Dorsolateral prefrontal cortex (tissue), 122 donors: ENCODE measurements at places on chromosomes 16 and 17.

DNA sequence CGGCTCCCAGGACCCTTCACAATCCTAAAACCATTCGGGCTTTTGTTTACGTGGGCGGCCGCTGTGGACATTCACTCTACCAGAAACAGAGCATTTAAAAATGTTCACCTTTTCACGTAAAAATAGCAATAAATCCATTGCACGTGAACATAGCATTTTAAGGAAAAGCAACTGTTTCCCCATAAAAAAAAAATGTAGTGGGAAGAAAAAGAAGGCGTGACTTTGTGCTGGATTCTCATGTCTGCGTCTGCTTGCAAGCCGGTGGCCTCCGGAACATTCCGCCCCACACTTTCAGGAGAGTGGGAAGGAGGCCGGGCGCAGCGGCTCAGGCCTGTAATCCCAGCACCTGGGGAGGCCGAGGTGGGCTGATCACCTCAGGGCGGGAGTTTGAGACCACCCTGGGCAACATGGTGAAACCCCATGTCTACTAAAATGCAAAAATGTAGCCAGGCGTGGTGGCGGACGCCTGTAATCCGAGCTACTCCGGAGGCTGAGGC is 13.4 kb upstream of the GNG13 start:
- DNase-seq, result no peak

GRCh38 chr16:14505846-14506245 is 124.2 kb downstream of the PARN start:
- no peak for DNase-seq

GRCh38 chr17:63294776-63295175 is 151.3 kb downstream of the CYB561 start:
- no peak for DNase-seq

GRCh38 chr17:3838206-3838605 is 7.8 kb downstream of the NCBP3 start:
- DNase-seq, result no peak

DNA sequence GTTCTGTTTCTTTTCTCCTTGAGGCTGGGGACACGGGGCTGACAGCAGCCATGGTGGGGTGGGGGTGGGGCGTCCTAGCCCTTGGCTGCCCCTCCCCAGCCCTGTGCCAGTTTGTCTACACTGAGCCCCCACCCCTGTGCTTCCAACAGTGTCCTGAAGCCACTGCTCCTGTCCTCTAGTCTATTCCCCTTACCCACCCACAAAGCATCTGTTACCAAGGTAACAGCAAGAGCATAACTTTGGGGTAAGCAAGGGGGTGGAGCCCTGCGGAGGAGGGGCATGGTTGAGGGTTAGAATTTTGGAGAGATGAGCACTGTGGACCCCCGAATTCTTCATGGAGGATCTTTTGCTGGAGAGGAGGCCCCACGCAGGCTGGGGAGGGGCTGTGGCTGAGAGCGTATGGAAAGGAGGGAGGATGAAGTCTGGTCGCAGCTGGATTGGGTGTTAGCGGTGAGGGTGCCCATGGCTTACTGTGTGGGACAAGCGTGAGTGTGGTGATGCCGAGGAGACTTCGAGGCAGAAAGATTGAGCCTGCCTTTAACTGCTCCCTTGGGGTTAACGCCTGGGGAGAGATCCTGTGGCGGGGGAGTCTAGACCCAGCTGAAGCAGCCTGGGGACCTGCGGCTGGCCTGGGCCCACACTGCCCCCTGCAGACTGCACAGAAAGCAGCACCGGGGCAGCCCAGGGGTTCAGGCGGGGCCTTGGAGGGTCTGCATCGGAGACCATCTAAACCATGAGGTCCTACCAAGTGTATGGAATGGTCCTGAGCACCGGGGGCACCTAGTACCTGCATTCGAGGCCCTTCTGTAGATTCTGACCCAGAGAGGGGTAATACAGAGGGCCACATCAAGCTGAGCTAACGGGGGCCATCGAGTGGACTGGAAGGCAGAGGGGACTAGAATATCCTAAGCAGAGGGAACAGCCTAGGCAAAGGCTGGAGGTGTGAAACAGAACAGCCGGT is 6.1 kb upstream of the STAC2 start:
- no peak for DNase-seq

GRCh38 chr17:42519546-42520491 is 16.2 kb upstream of the NAGLU start:
- DNase-seq, result peak; percentile 83

GRCh38 chr16:84442416-84443145 is 61.9 kb downstream of the MEAK7 start:
- no peak for DNase-seq

DNA sequence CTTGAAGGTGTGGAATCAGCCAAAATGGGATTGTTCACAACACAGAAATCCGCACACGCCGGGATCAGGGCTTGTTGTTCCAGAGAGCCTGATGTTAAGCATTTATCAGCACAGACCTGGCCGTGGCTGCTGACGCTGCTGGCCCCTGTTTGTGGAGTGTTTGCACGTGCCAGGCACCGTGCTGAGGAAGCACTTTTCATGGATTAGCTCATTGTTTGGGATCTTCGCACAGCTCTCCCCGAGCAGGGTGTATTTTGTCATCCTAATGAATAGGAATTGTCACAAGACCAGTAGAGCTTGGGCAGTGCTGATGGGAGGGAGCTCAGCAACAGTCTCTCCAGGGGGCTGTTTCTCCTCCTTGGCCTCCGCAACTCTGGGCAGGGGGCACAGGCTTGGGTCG is 160.4 kb upstream of the PLCG2 start:
- DNase-seq, result peak; percentile 56

GRCh38 chr16:72854267-72854959 is 193.5 kb downstream of the ZFHX3 start:
- no peak for DNase-seq

DNA sequence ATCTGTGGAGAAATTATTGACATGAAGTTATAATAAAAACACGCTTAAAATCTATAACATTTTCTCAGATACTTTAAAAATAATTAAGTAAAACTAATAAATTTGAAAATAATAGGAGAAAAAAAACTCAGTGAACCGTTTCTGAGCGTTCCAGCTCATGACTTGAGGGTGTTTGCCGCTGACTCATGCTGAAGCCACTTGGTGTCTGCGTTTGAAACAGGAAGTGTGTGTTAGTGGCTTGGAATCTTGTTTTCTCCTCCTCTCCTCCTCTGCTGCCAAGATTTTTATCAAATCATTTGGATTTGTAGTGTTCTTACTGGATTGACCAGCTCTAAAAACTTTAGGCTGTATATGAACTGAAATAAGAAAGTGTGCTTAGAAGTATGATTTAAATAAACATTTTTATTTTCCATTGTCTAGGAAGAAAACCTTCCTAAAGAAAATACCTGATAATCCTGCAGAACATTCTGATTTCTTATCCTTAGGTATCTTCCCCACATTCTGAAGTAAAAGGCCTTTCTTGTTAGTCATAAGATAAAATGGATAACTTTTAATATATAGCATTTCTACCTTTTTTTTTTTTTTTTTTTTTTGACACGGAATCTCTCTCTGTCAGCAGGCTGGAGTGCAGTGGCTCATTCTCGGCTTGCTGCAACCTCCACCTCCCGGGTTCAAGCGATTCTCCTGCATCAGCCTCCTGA is 30.8 kb downstream of the USP10 start:
- DNase-seq, result no peak

DNA sequence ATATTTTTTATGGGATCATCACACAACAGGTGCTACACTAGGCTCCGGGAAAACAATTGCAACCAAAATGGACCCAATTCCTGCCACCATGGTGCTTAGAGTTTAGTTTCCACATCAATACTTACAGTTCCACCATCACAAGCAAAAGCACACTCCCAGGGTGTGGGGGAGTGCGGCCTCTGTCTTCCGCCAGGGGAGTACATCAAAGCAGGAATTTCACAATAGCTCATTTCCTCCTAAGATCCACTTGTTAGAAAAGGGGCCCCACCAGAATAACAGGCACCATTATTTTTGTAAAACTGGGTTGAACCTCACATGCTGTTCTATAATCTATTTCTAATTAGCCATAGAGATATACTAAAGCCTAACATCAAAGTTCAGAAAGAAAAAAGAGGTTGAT is 44.3 kb upstream of the PSMD7 start:
- DNase-seq, result no peak

DNA sequence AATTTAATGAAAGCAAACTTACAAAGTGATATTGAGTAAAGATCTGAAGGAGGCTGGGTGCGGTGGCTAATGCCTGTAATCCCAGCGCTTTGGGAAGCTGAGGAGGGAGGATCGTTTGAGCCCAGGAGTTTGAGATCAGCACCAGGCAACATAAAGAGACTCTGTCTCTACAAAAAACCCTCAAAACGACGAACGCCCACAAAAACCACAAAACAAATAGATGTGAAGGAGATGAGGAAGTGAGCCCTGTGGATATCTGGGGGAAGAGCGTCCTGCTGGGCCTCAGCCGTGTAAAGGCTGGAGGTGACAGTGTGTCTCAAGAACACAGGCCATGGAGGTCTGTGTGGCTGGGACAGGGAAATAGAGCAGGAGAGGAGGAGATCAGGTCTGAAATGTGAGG is 68.8 kb downstream of the ITFG1 start:
- no peak for DNase-seq

GRCh38 chr16:75105306-75106061 is 11.1 kb downstream of the LDHD start:
- no peak for DNase-seq

GRCh38 chr17:74288785-74289184 is 14.8 kb downstream of the DNAI2 start:
- no peak for DNase-seq

DNA sequence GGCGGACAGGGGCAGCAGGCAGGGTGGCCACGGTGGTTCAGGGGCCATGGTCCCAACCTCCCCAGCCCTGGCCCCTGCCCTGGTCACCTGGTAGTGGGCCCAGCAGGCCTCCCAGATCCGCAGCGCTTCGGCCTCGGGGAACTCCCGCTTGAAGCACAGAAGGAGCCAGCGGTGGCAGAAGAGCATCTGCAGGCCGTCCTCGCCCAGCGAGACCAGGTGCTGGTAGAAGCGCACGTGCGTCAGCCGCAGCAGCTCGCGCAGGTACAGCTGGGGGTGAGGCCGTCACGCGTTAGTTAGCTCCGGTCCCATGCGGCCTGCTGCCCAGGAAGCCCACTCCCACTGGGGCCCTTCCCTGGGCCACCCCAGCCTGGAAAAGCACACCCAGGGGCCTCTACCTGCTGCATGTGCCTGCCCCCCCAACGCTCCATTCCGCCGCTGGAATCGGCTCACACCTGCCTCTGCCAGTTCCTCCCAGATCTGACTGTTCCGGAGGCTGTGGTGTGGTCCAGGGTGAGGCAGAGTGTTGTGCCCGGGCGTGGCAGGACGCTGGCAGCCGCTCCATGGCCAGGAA is 90.8 kb downstream of the TBC1D16 start:
- no peak for DNase-seq

- DNase-seq, result no peak
Observed at GRCh38 chr16:2987833-2988232, 7.6 kb upstream of the PKMYT1 start.

DNA sequence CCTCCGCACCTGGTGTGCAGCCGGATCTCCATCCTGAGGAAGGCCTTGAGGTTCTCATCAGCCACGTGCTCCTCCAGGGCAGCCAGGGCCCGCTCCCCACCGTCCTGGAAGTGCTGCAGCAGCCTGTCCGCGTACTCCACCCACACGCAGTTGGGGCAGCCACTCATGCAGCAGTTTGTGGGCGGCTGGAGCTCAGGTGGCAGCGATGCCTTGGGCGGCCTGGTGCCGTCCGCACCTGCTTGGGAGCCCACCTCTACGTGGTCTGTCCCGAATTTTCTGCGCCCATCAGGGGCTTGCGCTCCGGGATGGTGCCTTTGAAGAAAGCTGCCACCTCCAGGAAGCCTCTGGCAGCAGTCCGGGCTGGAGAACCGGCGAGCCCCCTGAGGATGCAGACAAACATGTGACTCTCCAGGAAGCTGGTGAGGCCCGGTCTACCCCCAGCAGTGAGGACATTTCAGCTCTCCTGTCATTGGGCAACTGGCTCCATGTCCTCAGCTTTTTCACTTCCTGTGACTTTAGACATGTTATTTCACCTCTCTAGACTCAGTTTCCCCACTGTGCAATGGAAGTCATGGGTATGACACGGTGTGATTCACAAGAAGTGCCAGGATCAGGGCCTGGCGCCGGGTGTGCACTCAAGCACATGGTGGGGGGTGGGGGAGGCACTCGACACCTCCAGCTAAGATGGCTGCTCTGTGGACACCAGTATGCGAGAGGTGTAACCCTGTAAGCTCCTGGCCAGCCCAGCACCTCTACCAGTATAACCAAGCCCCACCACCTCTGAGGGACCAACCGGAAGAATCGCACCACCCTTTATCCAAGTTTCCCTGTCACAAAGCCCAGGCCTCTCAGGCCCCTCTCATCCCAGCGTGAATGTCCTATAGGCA is 957 bp downstream of the OXLD1 start:
- DNase-seq, result peak; percentile 54

- no peak for DNase-seq
Observed at GRCh38 chr17:65265276-65265675, 128.1 kb downstream of the RGS9 start.

DNA sequence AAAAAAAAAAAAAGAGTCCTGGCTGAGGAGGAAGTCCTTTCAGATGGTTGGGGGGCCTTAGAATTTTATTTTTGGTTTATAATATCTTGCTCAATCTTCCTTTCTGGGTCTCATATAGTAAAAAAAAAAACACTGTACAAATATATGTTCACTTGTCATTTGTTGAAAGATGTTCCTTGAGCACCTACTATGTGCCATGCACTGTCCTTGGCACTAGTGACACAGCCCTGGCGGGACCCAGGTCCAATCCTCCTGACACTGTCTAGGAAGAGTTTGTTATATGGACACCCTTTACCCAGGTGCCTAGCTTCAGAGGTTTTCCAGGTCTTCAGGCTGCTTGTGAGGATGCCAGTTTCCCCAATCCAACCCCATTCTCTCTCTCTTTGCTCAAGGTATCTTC is 2.0 kb downstream of the CHST4 start:
- no peak for DNase-seq

DNA sequence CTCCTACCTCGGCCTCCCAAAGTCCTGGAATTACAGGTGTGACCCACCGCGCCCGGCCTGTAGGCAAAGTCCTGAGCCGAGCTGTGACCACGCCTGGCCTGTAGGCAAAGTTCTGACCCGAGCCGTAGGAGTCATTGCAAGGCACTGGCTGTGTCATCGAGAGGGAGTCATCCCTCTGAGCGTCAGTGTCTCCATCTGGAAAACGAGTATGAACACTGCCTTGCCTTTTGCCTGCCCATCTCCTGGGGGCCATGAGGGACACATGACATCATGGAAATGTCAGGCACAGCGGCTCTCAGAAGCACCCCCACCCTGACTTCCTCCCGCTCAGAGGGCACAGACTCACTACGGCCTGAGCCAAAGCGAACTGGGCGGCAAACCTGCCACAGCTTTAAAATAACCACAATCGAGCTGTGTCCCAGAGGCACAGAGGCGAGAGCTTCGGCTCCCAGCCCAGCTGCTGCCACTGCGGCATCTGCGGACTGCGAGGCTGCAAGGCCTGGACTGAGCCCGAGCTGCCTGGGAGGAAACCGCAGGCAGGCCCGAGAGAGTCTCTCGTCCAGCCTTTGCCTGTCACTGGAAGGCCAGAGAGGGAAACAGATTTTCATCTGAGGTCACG is 50.8 kb downstream of the RPH3AL start:
- DNase-seq, result no peak
